Muscle of arm (tissue), 14 donors: ENCODE measurements at places on chromosomes 2 and 18.
A peak's percentile ranks its signal among the peaks of the same experiment; 100 is the strongest.

- DNase-seq = peak; percentile 4
Measured at GRCh38 chr2:223674998-223675609, 72.9 kb upstream of the SCG2 start.

DNA sequence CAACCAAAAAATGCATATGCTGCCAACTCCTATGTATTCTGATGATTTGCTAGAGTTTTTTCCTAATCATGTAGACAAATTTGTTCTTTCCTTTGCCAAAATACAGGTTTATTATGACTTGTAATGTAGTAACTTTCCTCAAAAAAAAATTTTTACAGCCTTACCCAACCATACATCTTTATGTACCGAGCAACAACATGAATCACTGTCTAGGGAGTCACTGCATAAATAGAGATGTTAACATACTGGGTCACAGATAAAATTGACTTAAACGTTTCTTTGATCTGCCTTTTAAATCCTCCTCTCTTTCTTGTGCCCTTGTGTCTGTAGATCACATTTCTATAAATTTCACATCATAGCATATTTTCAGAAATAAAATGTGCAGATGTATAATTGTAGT is 143.6 kb downstream of the MBD2 start:
- DNase-seq = no peak

GRCh38 chr2:64263315-64263714 is 119.1 kb upstream of the PELI1 start:
- peak; percentile 52 for DNase-seq

DNA sequence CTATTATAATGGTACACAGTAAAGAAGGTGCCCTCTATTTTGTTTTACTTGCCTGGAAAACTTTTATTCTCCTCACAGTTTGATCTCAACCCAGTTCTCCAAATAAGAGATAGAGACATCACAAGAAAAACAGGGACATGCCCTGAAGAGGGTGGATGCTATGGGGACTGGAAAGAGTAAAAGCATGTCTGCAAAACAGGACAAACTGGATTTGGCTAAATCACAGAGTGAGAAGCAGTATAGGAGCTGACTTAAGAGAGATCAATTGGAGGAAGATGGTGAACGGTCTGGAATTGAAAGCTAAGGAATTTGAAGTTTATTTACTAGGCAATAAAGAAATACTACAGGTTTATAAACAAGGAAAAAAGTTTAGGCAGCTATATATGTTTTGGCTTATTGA is 33.0 kb downstream of the SP140L start:
- DNase-seq = no peak

DNA sequence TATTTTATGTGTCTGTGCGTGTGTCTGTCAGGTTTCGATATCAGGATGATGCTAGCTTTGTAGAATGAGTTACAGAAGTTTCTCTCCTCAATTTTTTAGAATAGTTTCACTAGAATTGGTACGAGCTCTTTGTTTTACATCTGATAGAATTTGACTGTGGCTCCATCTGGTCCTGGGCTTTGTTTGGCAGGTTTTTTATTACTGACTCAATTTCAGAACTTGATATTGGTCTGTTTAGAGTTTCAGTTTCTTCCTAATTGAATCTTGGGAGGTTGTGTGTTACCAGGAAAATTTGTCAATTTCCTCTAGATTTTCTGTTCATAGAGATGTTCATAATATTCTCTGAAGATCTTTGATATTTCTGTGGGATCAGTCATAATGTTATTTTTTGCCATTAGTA is 289.4 kb upstream of the COL3A1 start:
- no peak for DNase-seq

DNA sequence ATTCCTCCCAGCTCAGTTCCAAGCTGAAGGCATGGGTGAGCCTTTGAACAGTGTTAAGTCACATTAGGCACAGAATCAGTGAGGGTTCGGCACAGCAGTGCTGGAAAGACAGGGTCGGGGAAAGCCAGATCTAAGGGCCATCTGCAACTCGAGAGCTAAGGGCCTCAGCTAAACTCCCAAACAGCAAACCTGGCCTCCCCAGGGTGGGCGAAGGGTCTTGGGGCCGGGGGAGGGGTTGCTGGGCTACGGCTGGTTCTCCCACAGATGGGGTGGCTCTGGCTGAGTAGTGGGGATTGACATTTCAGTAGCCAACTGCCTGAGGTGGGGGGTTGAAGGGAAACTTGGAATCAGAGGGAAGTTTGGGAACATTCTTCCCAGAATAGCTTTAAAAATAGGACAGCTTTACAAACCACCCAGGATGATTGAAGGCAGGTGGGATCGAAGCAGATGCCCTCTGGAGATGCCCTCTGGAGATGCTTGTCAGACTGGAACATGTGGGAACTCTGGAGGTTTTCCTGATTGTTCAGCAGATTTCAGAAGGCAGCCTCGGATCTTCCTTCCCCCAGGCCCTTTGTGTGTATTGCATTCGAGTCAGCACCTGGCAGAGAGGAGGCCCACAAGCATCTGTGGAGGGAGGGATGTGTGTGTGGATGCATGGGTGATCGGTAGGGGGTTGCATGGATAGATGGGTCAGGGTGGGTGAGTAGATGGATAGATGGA is 156.4 kb downstream of the SMAD7 start:
- no peak for DNase-seq

GRCh38 chr18:47800756-47801155 is 129.7 kb downstream of the SMAD2 start:
- no peak for DNase-seq

DNA sequence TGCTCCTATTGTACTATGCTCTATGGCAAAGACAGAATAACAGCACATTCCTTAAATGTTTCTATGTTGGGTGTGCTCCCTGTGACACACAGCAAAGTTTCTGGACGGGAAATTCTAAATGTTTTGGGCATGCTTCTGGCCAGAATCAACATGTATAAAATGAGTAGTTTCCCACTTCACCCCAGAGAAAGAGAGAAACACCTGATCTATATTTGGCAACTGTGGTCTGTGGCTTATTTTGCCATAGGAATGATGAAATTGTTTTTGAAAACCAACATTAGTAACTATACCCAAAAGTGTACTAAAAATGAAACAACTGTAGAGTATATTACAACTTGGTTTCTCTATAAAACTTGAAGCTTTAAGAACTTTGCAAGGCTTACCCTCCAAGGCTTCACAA is 89.1 kb downstream of the RAD51AP2 start:
- no peak for DNase-seq

DNA sequence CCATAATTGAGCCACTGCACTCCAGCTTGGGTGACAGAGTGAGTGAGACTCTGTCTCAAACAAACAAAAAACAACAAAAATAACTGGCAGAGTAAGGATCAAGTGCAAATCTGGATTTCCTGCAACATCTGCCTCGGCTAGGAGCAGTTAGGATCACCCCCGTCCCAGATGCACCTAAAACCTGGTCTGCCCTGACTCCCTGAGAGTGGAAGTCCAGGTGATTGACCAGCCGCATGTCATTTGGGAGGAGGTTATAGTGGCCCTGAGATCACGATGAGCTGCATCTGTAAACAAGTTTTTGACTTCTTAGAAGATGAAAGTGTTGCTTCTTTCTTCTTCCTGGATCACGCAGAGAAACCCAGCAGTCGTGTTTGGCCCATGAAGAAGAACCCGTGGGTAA is 5.0 kb upstream of the ESPNL start:
- DNase-seq = no peak

DNA sequence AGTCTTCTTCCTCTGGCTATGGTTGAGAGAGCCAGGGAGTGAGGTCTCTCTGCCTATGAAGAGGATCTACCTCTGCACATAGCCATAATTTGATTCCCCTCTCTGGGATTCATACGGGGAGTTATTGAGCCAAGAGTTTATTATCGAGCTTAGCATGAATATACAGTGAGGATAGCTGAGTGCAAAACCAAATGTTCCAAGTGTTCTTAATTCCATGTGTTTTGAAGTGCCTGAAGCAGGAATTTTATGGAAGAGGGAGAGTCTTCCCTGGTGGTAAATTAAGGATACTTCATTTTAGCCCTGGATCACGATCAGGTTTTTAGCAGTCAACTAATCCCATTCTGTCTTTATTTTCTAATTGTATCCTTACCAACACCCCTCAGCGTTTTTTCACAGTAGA is 270.6 kb downstream of the C1D start:
- DNase-seq = no peak

DNA sequence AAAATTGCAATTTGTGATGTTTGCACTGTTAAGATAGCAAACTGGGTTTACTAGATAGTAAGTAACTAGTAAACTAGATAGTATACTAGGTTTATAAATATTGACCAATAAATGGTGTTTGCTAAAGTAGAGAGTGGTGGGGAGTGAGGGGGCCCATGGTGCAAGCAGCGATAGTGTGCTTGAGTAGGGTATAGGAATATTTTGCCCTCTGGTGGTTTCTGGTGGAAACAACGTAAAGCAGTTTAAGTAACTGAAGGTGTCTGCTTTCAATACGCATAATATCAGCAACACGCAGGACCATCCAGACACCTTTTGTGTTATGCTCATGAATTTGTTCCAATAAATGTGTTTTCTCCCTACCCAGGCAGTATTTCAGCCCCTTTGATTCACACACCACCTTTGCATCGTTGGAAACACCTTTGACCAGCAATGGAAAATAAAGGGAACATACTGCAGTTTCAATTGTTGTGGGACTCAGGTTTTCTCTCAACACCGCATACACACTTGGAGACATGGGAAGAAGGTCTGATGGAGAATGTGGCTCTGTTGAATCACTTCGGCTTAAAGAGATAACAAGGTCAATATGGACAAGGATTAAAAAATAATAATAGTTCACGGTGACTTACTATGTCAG is 16.7 kb upstream of the STAT1 start:
- no peak for DNase-seq

DNA sequence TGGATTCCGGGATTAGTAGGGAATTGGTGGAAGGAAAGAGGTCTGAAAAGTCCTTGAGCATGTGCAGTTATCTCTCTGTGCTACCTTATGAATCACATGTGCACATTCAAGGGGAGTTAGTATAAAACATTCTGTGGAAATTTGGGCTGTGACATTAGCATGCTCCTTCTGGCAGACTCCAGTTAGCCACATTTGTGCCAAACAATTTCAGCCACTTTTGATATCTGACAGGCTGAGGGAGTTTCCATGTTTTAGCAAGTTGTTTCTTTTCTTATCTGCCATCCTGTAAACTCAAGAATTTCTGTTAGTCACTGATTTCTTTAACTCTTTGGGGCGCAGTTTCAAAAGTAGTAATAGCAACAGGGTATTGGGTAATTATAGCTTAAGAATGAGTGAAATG is 28.3 kb upstream of the GYPC start:
- DNase-seq = no peak

DNA sequence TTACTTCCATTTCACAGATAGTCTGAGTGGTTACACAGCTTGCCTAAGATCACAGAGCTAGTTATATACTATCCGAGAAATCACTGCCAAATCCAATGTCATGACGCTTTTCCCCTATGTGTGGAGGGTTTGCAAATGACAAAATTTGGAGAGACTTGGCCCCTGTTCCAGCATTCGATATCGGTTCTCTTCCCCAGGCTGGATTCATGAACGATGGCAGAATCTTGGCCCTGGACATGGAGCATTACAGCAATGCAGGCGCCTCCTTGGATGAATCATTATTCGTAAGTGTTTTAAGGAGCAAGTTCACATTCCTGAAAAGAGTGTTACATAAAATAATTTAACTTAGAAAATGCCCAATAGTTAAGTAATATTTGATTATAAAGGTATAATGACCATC is 55.1 kb downstream of the AOX1 start:
- DNase-seq = no peak

DNA sequence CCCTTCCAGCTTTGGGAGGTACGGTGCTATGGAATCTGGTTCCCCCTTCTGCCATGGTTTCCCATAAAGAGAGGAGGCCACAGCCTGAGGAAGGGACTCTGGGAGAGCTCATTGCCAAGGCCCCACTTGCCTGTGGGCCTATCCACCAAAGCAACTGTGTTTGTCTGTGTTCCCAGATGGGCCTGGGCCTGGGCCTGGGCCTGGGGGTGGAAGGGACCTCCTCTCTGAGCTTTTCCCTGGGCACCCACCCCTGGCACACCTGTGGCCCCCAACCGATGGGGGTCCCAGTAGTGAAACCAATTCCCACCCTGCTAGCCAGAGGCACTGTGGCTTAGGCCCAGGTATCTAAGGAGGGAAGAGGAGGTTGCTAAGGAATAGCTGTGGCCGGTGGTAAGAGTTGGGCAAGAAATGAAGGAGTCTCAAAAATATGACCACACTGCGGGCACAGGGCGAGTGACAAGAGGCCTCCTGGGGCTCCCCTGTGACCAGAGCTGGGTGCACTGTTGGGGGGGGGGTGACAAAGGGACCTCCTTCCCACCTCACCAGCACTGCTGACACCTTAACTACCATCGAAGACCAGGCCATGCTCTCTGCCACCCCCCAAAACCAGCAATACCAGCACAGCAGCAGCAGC is 4.9 kb upstream of the DUSP2 start:
- no peak for DNase-seq

- DNase-seq = no peak
Measured at GRCh38 chr2:112636605-112637288, 9.0 kb upstream of the SLC20A1 start.

DNA sequence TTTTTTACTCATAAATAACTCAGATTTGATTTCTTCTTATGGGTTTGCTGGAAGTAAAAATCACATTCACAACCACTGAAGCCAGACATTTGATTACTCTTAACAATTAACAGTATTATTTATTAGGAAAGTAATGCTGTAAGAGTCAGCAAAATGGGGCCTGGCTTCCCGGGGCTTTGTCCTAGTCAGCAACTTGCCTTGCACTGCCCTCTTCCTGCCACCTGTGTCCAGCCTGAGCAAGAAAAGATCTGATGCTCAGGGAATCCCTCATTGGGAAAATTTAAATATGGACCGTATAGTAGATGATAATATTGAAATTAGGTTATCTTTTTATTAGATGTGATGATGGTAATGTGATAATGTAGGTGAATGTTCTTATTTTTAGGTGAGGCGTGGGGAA is 30.8 kb upstream of the ACYP2 start:
- no peak for DNase-seq

DNA sequence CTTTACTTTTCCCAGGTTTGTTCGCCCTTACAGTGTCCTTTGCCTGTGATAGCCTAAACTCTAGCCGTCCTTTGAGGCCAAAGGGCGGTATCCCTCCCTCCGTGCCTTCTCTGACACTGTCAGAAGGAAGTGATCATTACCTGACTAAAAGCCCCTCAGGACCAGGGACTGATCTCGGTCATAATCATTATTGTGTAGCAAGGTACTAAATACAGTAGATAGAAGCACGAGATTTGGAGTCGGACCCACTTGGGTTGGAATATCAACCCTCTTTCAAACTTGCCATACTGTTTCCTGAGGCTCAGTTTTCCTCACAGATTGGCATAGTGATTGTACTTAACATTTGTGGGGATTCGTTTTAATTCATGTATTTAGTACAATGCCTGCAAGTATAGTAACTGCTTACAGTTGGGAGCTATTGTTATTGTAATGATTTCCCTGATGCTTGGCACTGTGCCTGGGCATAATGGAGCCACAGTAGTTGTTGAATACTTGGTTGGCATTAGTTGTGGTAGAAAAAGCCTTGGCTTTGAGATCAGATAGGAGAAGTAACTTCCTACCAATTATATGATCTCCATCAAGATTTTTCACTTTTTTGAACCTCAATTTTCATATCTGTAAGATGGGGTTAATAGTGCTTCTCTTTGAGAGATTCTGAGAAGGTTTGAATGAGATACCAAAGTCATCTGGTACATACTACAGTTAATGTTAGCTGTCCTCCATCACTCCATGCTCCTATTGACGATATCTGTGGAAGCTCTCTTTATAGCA is 836 bp downstream of the STK11IP start:
- no peak for DNase-seq

- DNase-seq = no peak
Measured at GRCh38 chr2:9640403-9641104, 9.8 kb upstream of the YWHAQ start.

- peak; percentile 47 for DNase-seq
Measured at GRCh38 chr18:33578518-33579348, 714 bp downstream of the ASXL3 start.
